T-cell (primary cell): ENCODE measurements at places on chromosomes 4 and X.
A peak's percentile ranks its signal among the peaks of the same experiment; 100 is the strongest.

DNA sequence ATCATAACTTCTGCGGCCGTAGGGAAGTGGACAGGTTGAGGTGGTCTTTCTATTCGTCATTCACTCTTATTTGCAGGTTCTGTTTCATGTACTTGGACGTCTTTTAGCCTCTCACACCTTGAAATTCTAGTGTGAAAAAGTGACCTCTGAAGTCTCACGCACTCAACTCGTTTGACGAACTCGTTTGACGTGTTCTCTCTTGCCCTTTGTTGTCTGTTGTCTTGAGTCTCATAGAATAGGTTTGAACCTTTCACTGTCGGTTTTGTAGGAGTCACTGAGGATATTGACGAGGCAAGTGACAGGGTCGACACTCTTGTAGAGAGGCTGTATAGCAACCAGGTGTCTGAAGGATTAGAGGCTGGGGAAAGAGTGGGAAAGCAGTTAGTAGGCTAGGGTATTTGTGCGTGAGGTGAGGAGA is 1.1 kb upstream of the PGRMC2 start:
- peak; percentile 52 for DNase-seq

GRCh38 chrX:105051364-105051763 is 169.1 kb downstream of the TEX13A start:
- DNase-seq = no peak

- no peak for DNase-seq
Observed at GRCh38 chrX:19904778-19905367, 17.5 kb upstream of the SH3KBP1 start.

DNA sequence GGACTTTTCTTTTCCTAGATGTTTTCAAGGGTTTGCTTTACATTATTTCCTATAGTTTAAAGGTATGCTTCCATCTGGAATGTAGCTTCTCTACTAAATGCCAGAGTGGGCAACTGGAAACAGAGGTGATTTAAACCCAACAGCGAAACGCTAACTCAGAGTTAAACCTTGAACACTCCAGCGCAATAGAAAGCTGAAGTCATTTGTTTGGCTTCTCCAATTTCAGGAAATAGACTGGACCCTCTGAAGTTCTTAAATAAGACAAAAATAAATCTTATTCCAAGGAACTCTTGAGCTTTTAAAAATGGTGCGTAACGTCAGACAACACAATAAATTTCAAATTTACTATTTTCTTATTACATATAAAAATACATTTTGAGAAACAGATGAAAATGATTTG is 1560.0 kb upstream of the TENM3 start:
- DNase-seq = no peak
